ENCODE measurements at places on chromosomes 11 and 22. TPM values are rescaled to one million over a fixed set of nuclear protein-coding genes. Genes with fewer than 3 reads are reported as not detected.

Gene NXPE4
- polyA plus RNA-seq = not detected

GRCh38 chr11:35281169-35281688, 138.1 kb downstream of the SLC1A2 start:
- DNase-seq = no peak

DNA sequence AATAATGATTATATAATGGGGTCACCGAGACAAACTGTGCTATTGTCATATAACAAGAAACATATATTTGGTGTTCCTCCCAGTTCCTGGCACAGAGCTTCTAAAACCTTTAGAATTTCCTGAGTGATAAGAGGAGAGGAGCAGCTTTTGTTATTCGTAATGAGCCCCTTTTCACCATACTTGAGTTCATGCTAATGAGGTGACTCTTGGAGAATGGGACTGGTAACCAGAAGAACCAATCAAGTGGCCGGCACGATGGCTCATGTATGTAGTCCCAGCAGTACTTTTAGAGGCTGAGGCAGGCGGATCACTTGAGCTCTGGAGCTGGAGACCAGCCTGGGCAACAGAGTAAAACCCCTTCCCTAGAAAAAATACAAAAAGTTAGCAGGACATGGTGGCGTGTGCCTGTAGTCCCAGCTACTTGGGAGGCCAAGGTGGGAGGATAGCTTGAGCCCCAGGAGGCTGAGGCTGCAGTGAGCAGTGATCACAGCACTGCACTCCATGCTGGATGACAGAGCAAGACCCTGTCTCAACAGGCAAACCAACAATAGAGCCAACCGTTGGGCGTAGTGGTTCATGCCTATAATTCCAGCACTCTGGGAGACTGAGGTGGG, 62.7 kb upstream of the FTH1 start:
- DNase-seq = no peak

DNA sequence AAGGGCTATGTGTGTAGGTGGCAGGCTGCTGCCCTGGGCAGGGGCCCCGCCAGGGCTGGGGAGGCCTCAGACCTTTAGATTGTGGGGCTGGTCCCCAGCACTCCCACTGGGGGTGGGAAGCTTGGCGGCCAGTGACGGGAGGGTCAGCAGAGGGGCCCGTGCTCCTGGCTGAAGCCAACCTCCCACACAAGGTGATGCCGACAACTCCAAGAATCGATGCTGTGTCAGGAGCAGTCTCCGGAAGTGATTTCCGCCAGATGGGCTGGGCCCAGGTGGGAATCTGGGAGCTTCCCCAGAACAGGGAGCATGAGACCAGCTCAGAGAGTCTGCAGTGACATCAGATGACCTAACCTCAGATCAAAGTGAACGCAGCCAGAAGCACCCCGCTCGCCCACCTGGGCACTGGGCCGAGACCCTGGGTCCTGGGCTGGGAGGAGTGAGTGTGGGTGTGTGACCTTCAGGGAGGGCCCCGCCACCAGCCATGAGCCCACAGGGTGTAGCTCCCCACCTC, 7.7 kb downstream of the TRPM5 start:
- no peak for DNase-seq

DNA sequence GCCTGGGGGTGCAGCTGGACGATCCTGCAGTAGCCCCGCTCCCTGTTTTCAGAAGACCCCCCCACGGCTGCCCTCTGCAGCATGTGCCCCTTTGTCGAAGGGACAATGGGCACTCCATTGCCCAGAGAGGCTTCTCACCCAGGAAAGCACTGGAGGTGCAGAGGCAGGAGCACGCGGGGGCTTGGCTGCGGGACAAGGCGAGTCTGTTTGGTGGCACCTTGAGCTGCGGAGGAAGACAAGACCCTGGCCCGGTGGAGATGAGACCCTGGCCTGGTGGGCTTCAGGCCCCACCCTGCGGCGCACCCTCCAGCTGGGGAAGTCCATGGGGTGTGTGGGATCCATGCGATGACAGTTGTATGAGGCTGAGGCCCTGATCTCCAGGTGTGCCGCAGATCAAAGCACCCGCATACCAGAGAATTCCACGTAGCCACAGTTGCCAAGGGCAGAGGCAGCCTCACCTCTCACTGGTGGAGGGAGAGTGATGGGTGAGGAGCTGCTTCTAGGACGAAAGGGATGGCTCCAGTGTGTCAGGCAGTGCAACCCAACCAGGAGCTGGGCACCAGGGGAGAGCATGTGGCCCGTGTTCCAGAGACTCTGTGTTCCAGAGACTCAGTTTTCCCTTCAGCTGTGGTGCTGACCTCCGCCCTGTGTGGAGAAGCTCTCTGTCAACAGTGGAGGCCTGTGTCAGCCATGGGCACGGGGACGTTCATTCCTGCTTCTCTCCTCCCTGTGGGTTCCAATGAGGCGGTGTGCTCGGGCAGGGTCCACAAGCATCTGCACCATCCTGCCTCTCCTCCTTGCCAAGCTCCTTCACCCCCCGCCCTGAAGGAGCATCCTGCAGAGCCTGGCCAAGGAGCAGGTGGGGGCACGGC, 10.0 kb downstream of the TBX1 start:
- DNase-seq = no peak

DNA sequence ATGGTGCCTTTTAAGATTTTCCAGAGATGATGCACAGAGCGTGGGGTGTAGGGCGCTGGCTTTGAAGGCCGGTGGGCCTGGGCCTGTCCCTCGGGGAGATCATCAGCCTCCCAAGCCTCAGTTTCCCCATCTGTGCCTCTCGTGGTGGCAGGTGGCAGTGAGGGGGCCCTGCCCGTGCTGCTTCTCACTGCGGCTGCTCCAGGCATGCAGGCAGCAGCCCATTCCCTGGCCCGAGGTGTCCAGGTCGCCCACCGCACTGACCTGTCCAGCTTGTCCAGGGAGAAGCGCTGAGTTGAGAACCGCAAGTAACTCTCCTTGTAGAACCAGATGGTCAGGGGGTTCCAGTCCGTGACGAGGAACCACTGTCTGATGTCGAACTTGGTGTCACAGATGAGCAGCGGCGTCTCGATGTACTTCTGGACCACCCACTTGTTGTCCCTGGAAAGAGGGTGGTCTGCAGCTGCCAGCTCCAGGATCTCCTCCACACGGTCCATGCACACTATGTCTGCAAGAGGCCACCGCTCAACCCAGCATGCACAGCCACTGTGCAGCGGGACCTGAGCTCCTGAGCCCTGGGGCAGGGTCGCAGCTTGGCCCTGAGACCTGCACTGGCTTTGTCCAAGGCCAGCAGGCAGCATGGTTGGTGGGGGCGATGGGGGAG, 20.5 kb upstream of the IL17REL start:
- DNase-seq = no peak

- no peak for DNase-seq
Observed at GRCh38 chr22:42680648-42681047, 31.5 kb upstream of the CYB5R3 start.

Gene OR5P2
- not detected for polyA plus RNA-seq

DNA sequence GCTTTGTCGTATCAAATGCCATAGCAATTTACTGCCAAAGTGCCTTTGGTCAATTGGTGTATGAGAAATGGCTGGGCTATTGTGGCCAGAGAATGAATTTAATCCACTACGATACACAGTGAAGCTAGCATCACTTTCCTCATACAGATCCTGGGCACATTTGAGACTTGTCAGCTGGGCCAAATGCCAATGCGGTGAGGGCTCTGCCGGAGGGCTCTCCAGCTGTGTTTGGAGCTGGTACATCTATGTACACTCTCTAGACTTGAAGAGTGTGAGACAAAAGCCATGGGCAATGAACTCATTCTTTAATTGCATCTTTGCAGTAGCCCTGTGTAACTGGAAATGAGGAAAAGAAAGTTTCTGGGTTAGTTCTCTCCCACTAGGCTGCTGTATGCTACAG, 1052.9 kb downstream of the NTM start:
- no peak for DNase-seq

DNA sequence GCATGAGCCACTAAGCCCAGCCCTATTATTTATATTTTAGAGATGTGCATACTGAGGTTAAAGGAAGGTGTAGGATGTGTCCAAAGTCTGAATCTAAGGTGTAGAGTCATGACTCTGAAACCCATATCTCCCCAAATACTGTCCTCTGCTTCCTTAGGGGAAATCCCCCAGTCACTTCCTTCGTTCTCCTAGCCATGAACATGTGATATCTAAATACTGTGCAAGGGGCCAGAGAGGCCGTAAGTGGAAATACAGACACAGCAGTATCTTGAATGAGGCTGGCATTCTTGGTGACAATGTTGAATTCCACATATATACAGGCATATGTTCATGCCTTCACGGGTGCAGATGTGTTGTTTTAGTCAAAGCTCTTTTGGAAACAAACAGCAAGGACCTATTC, 21.3 kb upstream of the PATZ1 start:
- no peak for DNase-seq

Gene KRTAP5-10
- polyA plus RNA-seq = not detected

Measured in renal cortex interstitium (tissue), 15 donors.